Endothelial cell (in vitro differentiated cells): ENCODE measurements at places on chromosomes 11 and 22.
A peak's percentile ranks its signal among the peaks of the same experiment; 100 is the strongest.

DNA sequence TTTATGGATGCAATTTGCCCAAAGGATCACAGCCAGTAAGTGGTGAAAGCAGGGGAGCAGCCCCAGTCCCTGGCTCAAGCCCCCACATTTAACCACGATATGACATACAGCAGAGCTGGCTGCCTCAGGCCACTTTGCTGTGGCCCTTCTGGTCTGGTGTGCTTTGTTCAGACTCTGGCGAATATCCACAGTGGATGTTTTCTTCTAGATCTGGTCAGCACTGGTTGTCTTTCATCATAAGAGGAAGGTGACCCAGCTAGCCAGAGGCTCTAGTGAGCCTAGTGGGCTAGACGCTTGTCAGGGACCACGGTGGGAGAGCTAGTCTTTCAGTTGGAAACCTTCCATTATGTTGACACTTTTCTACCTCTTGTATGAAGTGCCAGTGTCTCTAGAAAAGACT is 42.5 kb downstream of the DGCR2 start:
- peaks cover 5% of the 10 kb centered on the region for H3K36me3 ChIP-seq
- H3K4me1 ChIP-seq, result no peaks in the 10 kb centered on the region
- DNase-seq, result no peak
- no peaks in the 10 kb centered on the region for H3K27me3 ChIP-seq
- no peak overlapping the region for H3K4me3 ChIP-seq

GRCh38 chr11:9575260-9576240 is 2.1 kb downstream of the WEE1 start:
- peaks cover 9% of the 10 kb centered on the region for H3K36me3 ChIP-seq
- H3K4me3 ChIP-seq, result peak overlapping the region; percentile 97
- H3K27me3 ChIP-seq, result peaks cover 14% of the 10 kb centered on the region

DNA sequence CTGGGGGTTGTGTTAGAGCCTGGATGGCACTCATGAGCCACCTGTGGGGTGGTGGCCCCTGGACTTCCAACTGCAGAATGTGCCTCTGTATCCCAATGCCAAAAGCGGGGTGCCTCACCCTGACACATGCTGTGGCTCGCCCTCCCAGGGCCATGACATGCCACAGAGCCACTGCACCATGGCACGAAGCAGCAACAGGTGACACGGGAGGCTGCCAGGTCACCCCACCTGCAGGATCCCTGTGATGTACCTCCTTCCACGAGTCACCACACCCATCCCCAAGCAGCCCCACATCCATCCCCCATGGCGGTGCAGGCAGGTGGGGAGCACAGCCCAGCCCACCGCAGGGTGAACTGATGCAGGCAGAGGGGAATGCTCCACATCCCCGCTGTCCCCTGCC is 14.8 kb downstream of the NECTIN1 start:
- no peak for DNase-seq
- peaks cover 3% of the 10 kb centered on the region for H3K4me1 ChIP-seq
- H3K27me3 ChIP-seq, result peaks cover 5% of the 10 kb centered on the region
- H3K4me3 ChIP-seq, result no peak overlapping the region

DNA sequence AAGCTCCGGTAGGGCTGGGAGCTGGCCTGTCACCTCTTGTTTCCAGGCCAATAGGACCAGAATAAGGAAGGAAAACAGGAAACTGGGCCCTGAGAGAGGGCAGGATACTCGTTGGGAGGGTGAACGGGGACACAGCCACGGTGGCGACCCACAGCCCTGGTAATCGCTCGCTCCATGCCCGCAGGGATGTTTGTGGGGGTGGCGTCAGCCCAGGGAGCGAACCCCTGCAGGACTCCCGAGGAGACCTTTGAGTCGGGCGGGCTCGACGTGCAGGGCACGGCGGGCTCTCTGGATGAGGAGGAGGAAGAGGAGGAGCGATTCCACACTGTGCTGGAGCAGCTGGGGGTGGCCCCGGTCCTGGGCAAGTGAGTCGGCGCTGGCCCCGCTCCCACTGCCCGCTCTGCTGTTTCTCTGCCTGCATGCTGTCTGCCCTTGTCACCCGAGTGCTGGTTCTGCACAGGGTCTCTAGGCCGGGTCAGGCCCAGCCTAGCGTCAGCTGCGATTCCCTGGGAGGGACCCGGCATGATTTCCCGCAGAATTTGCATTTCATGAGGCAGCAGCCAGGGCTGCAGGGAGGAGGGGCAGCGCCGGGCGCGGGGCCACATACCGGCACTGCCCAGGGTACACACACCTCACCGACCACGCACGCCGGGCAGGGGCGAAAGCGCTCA is 1.6 kb downstream of the CRACR2B start:
- DNase-seq, result peak; percentile 48
- no peaks in the 10 kb centered on the region for H3K36me3 ChIP-seq

- DNase-seq, result no peak
- no peak overlapping the region for H3K4me3 ChIP-seq
- H3K27me3 ChIP-seq, result no peaks in the 10 kb centered on the region
Observed at GRCh38 chr11:128375961-128376360, 211.4 kb downstream of the ETS1 start.

GRCh38 chr11:61875698-61876097 is 15.6 kb downstream of the FADS3 start:
- peaks cover 11% of the 10 kb centered on the region for H3K27me3 ChIP-seq
- peaks cover 8% of the 10 kb centered on the region for H3K36me3 ChIP-seq
- H3K4me3 ChIP-seq, result no peak overlapping the region
- no peak for DNase-seq
- peaks cover 10% of the 10 kb centered on the region for H3K4me1 ChIP-seq
- H3K27ac ChIP-seq, result no peak overlapping the region

- no peaks in the 10 kb centered on the region for H3K27me3 ChIP-seq
- no peaks in the 10 kb centered on the region for H3K36me3 ChIP-seq
- H3K4me1 ChIP-seq, result peaks cover 42% of the 10 kb centered on the region
- H3K4me3 ChIP-seq, result no peak overlapping the region
- DNase-seq, result no peak
Observed at GRCh38 chr11:128328955-128329551, 258.3 kb downstream of the ETS1 start.

DNA sequence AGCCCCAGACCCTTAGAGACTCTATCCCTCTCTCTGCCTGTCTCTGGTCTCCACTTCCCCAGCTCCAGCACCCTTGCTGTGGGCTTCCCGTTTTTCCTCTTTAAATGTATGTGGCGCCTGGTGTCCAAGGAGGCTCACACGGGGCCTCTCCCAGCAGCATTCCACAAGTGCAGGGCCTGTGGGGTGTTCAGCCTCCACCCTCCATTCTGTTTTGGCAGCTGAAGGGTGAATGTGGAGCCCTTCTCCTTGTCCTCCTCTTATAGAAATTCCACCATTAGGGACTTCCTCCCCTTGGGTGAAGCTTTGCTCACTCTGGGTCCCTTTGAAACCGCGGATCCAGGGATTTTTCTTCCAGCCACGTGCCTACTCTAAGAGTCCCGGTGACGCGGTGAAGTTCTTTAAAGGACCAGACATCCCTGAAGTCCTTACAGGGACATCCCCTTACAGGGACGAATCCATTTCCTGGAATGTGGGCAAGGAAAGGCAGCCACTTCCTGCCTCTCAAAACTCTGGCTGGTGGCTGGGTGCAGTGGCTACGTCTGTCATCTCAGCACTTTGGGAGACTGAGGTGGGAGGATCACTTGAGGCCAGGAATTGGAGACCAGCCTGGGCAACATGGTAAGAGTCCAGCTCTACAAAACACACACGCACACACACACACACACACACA is 1.6 kb upstream of the TSPAN18 start:
- peaks cover 59% of the 10 kb centered on the region for H3K4me1 ChIP-seq
- H3K36me3 ChIP-seq, result peaks cover 15% of the 10 kb centered on the region
- H3K4me3 ChIP-seq, result peak overlapping the region; percentile 90
- peak; percentile 27 for DNase-seq

GRCh38 chr11:12272821-12273617 is 104.4 kb upstream of the PARVA start:
- H3K4me1 ChIP-seq, result peaks cover 15% of the 10 kb centered on the region
- no peak for DNase-seq
- H3K4me3 ChIP-seq, result no peak overlapping the region
- H3K36me3 ChIP-seq, result peaks cover 7% of the 10 kb centered on the region
- peaks cover 8% of the 10 kb centered on the region for H3K27me3 ChIP-seq
